D341Med (cell line): ENCODE measurements at places on chromosomes 5 and 9.

- DNase-seq, result no peak
Measured at GRCh38 chr5:169164481-169164925, 136.4 kb downstream of the SLIT3 start.

- no peak for DNase-seq
Measured at GRCh38 chr5:89346573-89346972, 463.6 kb upstream of the MEF2C start.

GRCh38 chr9:20646656-20647055, 24.4 kb upstream of the MLLT3 start:
- no peak for DNase-seq

GRCh38 chr5:157952374-157952685, 93.4 kb upstream of the CLINT1 start:
- no peak for DNase-seq

GRCh38 chr5:163384669-163385068, 52.7 kb upstream of the CCNG1 start:
- no peak for DNase-seq

GRCh38 chr5:61002611-61003355, 57.8 kb downstream of the NDUFAF2 start:
- DNase-seq, result no peak
